ENCODE measurements at places on chromosomes 6 and 20.

GRCh38 chr6:21909321-21909720 is 315.8 kb downstream of the SOX4 start:
- DNase-seq: no peak

DNA sequence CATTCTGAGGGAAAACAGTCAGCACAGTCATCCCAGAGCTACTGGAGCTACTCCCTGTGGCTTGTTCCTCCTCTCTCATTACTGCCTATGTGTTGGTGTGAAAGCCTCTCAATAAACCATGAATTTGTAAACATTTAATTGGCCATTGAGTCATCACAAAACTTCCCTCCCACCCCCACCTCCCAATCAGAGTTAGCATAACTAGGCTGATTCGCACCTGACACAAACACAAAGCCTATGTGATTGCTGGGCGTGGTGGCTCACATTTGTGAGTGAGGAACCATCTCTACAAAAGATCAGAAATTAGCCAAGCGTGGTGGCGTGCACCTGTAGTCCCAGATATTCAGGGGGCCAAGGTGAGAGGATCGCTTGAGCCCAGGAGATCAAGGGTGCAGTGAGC is 17.1 kb upstream of the SNTA1 start:
- DNase-seq: no peak

- DNase-seq: no peak
Observed at GRCh38 chr6:91031581-91031980, 444.7 kb upstream of the MAP3K7 start.

DNA sequence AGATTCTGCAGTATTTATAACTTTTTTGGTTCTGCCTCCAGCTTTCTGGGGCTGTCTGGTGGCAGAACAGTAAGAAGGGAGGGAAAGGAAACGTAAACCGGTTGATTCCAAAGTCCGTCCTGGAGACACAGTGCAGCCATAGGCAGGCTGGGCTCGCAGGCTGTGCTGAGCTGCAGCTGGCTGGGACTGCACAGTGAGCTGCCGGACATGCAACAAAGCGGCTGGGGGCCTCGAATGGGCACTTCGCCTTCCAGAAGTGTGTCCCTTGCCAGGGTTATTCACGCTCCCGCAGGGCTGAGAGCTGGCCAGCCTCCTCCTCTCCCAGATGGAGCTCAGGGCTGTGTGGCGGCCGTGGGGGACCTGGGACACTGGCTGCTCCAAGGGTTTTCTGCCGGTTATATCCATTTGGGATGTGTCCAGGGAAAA is 78.1 kb upstream of the CD93 start:
- DNase-seq: no peak

- no peak for DNase-seq
Observed at GRCh38 chr6:132153221-132153898, 202.2 kb upstream of the CCN2 start.

- no peak for DNase-seq
Observed at GRCh38 chr20:12984069-12984765, 24.6 kb upstream of the SPTLC3 start.

GRCh38 chr6:71676298-71676697 is 210.1 kb upstream of the RIMS1 start:
- no peak for DNase-seq

DNA sequence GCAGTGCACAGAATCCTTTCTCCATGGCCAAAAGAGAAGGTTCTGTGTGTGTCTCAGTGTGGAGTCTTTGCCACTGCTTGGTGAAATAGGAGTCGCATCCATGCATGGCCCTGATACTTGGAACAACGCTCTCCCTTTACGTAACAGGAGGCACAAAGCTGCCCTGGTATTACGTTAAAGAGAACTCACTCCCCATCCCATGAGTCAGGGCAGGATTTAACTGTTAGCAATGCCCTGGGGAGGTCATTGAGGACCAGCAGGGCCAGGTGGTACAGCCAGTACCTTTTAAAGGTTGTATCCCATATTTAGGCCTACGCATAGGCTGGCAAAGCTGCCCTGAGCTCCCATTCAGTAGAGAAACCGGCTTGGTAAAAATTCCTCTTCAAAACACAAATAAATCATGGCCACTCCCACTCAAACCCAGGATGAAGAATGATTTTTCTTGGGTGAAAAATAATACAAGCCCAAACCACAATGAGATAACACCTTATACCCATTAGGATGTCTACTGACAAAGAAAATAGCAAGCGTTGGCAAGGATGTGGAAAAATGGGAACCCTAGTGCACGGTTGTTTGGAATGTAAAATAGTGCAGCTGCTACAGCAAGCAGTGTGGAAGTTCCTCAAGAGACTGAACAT is 37.1 kb downstream of the MYLK4 start:
- no peak for DNase-seq

DNA sequence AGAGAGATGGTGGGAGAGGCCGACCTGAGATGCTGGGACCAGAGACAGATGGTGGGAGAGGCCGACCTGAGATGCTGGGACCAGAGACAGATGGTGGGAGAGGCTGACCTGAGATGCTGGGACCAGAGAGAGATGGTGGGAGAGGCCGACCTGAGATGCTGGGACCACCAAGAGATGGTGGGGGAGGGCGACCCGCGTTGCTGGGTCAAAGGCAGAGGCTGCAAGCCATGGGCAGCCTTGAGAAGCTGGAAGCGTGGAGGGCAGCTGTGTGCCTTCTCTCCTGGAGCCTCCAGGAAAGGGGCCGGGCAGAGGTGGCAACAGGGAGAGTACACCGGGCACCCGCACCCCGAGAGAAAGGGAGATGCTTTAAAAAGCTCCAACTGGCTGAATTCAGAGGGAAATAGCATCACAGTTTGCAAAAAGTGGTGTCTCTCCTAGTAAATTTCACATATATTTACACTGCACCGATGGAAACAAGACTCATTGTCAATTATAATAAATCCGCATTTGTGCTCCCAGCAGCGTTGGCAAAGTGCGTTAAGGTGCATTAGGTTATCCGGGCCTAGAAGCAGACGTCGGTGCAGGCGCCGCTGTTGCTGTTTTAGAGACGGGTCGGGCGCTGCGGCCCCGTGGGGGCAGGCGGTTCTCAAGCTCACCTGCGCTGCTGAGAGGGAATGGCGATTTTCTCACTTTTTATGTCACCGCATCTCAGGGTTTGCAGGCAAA is 132.4 kb downstream of the DLL1 start:
- DNase-seq: no peak

- DNase-seq: no peak
Observed at GRCh38 chr20:62557462-62557861, 81.7 kb upstream of the GATA5 start.

GRCh38 chr20:61938839-61939690 is 126.6 kb downstream of the TAF4 start:
- DNase-seq: no peak

DNA sequence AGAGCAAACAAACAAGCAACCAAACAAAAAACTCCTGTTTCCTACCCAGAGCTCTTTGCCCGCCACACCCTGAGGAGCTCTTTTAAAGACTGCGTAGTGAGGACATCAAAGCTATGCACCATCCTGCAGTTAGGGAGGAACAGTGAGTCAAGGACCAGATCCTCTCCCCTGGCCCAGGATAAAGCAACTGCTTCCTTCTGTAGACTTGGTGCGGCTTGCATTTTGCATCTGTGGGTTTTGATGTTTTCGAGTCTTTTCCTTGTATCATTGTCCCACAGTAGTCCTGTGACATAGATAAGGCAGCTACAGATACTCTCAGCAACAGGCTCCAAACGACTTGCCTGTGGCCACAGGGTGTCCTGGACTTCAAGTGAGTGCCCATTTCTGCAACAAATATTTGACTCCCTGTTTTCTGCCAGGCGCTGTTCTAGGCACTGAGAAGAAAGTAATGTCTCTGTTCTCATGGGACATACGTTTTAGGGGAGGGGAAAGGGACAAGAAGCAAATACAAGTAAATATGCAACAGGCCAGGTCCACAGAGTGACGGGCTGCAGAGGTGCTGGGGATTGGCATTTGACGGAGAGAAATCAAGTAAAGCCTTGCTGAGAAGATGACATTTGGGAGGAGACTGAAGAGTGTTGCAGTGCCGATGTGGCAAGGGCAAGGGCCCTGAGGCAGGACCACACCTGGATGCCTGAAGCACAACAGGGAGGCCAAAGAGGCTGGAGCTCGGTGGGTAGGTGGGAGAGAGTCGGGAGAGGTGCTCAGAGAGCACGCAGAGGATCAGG is 35.9 kb upstream of the MAP3K4 start:
- no peak for DNase-seq

- DNase-seq: no peak
Observed at GRCh38 chr6:12851123-12851695, 134.6 kb downstream of the PHACTR1 start.

GRCh38 chr6:145087034-145087433 is 648.3 kb downstream of the EPM2A start:
- DNase-seq: no peak

DNA sequence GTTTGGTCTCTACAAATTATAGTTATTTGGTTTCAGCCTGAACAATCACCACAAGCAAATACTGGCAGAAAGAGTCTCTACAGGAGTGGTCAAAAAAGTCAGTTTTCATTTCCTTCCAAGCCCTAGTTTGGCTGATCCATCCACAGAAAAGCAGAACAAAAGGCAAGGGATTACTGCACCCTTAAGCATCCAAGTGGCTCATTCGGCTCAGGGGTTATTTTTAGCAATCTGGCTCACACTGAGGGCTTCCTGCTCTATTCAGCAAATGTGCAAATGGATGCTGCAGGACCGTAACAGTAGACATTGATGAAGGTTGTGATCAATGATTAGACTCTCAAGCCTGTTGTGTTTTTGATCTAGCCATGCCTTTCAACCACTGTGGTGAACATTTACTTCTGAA is 62.2 kb upstream of the FABP7 start:
- no peak for DNase-seq
